Upper lobe of right lung (tissue), 1 donor: ENCODE measurements at places on chromosomes 13 and 19. TPM values are rescaled to one million over a fixed set of nuclear protein-coding genes. Genes with fewer than 3 reads are reported as not detected.

Gene EDDM13
- 1.1 TPM for total RNA-seq

DNA sequence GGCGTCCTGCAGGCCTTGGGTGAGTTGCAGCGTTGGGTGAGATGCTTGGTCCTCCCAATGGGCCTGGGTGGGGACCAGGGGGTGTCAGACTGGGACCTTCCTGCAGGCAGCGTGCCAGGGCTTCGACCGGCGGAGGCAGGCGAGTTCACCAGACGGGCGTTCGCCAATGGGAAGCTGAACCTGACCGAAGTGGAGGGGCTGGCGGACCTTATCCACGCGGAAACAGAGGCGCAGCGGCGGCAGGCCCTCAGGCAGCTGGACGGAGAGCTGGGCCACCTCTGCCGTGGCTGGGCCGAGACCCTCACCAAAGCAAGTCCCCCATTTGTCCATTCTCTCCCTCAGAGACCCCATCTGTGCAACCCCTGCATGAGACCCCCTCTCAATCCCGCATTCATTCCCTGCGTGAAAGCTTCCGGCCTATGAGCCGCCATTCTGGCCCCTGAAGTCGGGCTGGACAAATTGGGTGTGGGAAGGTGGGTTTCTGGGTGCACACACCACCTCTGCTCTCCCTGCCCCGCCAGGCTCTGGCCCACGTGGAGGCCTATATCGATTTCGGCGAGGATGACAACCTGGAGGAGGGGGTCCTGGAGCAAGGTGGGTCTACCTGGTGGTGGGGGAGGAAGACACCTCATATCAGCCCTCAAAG lies 1.2 kb downstream of the GTPBP3 start:
- no peak for DNase-seq

Gene ARL11
- total RNA-seq = 4.4 TPM

DNA sequence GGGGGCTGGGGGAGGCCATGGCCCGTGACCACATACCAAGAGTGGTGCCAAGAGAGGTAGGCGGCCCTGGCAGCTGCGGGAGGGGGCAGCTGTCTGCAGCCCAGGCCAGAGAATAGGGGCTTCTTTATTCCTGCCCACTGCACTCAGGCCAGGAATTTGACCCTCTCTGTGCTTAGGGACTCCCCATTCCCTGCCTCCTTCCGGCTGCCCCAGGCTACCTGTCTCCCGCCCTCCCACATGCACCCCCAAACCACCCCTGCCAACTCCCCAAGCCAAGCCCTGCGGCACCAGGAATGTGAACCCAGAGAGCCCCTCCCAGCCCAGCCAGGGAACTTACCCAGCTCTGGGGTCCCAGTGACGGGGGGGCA lies 687 bp downstream of the PLEKHA4 start:
- DNase-seq = no peak

- DNase-seq = no peak
Observed at GRCh38 chr19:10554760-10555609, 10.8 kb downstream of the KRI1 start.

- no peak for DNase-seq
Observed at GRCh38 chr13:110023729-110024644, 237.6 kb upstream of the IRS2 start.

DNA sequence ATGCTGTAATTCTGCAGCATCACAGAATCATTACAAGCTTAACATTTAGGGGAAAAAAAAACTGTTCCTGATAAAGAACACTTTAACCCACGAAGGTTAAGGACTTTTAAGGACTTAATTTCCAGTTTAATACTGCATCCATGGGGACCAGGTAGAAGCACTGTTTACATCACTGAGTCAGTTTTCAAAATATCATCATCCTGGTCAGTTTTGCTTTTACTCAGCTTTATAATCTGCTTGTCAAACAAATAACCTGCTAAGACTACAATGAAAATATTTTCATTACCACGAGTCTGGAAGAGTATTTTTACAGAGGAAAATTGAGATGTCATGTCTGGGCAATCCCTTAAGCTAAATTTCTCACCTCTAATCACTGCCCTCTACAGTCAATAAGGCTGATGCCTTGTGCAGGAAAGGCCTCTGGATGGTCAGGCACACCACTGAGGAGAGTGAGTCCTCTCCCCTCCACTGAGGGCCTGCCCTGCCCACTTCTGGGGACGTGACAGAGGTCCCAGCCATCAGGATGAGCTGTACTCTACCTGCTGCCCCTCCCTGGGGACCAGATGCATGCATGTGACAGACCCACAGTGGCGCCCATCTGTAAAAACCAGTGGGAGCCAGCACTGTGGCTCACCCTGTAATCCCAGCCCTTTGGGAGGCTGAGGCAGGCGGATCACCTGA lies 31.0 kb downstream of the FOXO1 start:
- no peak for DNase-seq

- DNase-seq = no peak
Observed at GRCh38 chr13:44906713-44907112, 82.6 kb downstream of the NUFIP1 start.

Gene ZIM2
- not detected for total RNA-seq

Gene HSPB6
- total RNA-seq = 41.3 TPM

DNA sequence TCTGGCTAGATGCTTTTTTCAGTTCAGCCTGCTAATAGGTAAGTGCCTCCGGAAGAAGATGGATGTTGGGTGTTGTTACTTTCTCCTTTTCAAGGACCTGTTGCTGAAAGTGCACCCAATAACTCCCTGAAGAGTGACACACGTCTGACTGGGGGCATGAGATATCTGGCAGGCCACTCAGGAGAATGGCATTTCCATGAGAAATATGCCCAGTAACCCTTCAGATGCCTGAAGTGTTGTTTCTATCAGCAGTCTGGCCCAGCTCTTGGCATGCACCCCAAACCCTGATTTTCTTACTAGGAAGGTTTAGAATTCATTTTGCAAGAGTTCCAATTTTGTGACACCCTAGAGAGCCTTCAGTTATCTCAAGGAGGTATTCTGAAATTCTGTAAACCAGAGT lies 71.5 kb downstream of the ARHGAP35 start:
- DNase-seq = no peak

GRCh38 chr19:5993201-5993600 lies 15.3 kb upstream of the RANBP3 start:
- no peak for DNase-seq

DNA sequence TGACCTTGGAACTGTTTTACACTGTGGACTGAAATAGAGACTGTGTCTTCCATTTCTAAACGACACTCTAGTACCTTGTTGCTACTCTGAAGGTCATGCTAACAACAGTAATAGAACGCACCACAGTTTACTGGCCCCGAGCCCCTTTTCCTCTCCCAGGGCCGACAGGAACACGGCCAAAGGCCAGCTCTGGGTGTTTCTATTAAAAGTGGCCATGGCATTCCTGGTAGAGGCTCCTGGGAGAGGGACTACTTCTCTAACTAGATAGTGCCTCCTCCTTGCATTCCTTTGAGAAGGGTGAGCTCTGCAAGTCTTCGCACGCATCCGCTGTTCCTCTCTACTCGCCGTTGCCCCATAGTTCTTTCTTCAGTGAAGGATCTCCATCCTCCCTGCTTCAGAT lies 18.7 kb upstream of the SIAH3 start:
- DNase-seq = no peak

- DNase-seq = no peak
Observed at GRCh38 chr19:51392701-51393100, 2.3 kb upstream of the C19orf84 start.
